ENCODE measurements at places on chromosomes 1 and 21.

DNA sequence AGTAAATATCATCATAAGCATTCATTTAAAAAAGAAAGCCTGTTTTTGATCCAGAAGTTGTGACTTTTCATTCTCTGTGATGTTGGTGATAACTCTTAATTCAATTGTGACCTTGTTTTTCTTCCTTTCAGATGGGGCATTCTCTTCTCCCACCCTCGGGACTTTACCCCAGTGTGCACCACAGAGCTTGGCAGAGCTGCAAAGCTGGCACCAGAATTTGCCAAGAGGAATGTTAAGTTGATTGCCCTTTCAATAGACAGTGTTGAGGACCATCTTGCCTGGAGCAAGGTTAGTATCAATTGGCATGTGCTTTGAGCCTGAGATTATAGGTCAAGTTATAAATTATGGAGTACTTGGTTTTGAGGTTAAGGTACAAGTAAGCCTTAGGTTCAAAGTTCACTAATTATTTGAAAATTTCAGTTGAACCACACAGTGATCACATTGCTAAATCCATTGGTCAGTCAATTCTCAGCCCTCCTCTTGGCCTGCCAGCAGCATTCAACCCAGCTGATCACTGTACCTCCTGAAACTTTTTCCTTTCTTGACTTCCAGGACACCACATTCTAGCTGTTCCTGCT lies 4.1 kb downstream of the PRDX6 start:
- no peak for DNase-seq

DNA sequence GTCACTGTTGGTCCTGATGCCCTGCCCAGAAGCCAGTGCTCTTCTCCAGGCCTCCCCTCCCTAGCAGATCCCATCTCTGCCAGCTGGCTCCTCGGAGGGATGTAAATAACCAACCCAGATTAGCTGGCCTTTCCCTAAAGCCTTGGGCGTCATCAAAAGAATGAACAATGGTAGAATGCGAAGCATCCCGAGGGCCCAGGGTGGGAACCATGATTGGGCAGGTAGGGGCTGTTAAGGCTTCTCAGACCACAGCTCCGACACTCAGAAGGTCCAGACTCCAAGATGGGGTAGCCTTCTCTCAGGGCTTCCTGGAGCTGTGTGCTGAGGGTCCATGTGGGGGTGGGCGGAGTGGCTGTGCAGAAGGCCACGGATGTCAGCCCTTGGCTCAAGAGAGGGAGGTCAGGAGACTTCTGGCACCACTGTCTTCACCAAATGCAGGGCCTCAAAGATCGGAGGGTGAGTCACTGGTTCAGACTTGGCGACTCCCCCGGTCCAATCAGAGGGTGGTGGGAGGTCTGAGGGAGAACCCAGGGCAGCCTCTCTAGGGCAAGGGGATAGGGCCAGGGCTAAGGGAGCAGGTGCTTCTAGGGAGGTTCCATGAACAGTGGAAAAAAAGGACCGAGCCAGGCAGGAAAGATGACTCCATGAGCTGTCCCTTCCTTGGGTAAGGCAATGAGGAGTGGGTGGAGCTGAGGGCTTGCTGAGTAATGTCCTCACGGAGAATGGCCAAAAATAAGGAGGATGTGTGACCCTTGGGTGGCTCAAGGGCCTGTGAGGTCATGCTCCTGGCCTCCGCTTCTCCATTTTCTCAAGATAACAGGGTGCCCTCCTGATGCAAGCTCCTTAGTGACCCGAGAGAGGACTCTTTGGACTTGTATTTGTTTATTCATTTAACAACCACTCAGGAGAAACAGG lies 58.4 kb upstream of the EPS8L3 start:
- no peak for DNase-seq

DNA sequence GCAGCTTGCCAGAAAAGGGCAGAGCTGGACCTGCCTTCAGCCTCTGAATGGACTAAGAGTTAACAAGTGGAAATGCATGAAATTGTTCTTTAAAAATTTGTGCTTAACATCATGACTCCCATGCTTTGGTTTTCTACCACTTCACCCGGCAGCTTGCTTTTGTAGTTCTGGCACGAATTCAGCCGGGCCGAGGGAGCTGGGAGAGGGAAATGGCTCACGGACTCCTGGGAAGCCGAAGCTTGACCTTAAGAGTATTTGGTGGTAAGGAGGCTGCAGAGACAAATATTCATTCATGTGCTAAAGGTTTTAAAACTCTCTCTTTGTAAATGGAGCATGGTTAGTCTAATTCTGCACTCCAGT lies 17.2 kb upstream of the GFI1 start:
- no peak for DNase-seq

DNA sequence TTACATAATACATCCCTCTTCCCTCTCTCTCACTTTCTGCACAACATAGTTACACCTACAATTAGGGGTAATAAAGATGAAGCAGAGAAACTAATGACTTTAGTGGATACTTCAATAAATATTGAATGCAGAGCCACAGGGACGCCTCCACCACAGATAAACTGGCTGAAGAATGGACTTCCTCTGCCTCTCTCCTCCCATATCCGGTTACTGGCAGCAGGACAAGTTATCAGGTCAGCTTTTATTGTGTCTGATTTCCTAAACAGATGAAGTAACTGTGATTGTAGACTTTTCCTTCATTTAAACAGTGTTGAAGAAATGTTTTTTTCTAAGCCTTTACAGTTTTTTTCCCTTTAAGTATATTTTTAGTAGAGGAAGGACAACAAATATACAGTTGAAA lies 281.6 kb downstream of the TPR start:
- no peak for DNase-seq

- no peak for DNase-seq
Measured at GRCh38 chr1:11483581-11484320, 4.8 kb downstream of the DISP3 start.

GRCh38 chr1:188949701-188950100 lies 1528.0 kb downstream of the BRINP3 start:
- no peak for DNase-seq

DNA sequence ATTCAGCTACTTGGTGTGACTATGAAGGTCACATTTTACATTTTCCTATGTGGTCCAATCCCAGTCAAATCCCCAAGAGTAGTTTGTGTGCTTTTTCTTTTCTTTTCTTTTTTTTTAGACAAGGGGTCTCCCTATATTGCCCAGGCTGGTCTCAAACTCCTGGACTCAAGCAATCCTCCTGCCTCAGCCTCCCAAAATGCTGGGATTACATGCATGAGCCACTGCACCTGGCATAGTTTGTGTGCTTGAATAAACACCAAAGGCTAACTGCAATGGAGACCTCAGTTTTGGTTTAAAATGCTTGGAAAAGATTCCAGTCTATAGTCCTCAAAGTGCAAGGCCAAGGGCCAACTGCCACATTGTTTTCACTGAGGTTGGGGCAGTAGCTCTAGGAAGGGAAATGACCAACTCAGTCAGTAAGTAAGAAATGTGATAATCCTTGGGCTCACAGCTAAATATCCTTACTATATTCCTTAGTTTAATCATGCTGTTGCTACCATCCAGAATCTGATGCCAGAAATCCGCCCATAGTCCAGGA lies 38.6 kb downstream of the EIF2B3 start:
- no peak for DNase-seq

- no peak for DNase-seq
Measured at GRCh38 chr1:234957330-234958065, 171.1 kb downstream of the TOMM20 start.

DNA sequence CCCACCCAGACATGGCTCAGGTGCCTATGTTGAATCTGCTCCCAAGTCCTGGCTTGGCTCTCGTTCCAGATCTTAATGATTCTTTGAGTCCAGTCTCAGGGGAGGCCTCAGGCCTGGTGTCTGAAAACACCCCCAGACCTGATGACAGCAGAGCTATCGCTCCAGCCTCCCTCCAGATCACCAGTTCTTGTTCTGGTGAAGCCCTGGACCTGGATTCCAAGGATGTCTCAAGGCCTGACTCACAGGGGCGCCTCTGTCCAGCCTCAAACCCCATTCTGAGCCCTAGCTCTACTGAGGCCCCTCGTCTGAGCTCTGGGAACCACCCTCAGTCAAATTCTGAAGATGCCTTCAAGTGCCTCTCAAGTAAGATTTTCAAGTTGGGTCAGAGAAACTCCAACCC lies 11.4 kb downstream of the MROH7 start:
- DNase-seq = no peak

DNA sequence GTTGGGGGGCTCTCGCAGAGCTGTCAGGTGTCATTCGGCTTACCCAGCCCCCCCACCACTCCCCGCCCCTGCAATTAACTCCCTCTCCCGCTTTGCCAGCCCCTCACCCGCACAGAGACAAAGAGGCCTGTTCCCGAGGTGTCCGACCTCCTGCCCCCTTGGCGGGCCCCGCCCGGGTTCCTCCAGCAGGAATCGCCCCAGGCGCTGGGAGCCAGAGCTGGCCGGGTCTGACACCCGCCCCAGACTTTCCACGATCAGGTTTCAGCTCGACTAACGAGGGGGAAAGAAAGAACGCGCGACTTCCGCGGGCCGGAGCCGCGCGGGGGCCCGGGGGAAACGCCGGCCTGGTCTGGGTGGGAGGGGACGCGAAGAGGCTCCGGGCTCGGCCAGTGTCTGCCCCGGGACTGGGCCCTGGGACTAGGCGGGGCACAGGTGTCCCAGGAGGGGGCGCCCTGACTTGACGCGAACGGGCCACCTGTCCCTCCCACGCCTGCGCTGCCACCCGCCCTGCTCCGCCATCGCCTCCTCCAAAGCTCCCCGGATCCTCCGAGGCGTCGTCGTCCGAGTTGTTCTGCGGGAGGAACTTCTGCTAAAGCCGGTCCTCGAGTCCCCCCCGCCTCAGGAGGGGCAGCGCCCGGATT lies 36.4 kb upstream of the HHAT start:
- peak; percentile 26 for DNase-seq

GRCh38 chr1:162229549-162229948 lies 147.1 kb downstream of the SPATA46 start:
- DNase-seq = no peak

- no peak for DNase-seq
Measured at GRCh38 chr1:38004284-38005108, 818 bp downstream of the FHL3 start.

- DNase-seq = no peak
Measured at GRCh38 chr1:7149080-7149838, 364.0 kb downstream of the CAMTA1 start.

DNA sequence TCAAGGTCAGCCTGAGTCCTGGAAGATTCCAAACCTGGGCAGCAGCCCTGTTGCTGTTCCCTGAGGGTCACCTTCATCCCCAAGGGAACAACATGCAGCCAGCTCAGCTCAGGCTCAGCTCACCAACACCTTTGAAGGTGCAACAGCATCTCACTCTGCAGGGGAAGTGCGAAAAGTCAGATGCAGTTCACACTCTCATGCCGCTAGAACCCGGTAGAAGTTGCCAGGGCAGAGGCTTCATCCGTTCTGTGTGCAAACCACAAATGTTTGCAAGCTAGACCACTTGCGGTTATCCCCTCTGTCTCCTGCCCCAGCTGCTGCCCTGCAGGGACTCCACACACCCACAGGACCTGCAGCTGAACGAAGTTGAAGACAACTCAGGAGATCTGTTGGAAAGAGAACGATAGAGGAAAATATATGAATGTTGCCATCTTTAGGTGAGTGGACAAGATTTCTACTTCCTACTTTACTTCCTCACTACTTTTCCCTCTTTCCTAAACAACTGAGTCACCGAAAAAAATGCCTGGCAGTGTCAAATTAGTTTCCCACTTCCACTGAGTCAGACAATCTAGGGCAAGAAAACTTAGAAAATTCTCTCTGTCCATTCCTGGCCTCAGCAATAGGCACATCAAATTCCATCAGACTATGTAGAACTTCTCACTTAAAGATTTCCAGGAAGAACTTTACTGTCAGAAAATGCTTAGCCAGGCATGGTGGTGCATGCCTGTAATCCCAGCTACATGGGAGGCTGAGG lies 1.8 kb upstream of the FCRL6 start:
- DNase-seq = no peak

GRCh38 chr1:110829955-110830553 lies 42.9 kb upstream of the CD53 start:
- DNase-seq = no peak

DNA sequence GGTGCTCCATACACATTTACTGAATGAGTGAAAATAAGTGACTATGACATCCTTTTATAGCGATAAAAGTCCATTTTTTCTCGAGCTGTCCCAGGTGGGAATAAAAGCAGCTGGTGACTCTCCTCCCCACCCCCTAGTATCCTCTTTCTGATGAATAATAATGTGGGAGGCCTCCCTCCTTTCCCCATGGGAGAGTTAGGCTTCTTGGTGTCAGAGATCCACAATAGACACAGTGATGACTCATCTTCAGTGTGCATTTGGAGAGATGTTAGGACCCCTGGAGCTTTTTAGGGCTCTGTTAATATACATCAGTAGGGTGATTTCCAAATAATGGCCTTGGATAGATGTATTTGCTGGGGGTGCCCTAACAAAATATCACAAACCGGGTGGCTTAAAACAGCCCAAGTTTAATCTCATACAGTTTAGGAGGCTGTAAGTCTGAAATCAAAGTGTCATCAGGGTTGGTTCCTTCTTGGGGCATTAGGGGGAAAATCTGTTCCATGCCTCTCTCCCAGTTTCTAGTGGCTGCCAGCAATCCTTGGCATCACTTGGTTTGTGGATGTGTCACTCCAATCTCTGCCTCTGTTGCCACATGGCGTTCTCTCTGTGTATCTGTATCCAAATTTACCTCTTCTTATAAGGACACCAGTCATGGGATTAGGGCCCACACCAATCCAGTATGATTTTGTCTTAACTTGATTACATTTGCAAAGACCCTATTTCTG lies 4.4 kb upstream of the PHC2 start:
- no peak for DNase-seq

GRCh38 chr21:15190837-15191236 lies 126.0 kb upstream of the NRIP1 start:
- no peak for DNase-seq

GRCh38 chr1:36174713-36175112 lies 18.8 kb downstream of the MAP7D1 start:
- DNase-seq = no peak

DNA sequence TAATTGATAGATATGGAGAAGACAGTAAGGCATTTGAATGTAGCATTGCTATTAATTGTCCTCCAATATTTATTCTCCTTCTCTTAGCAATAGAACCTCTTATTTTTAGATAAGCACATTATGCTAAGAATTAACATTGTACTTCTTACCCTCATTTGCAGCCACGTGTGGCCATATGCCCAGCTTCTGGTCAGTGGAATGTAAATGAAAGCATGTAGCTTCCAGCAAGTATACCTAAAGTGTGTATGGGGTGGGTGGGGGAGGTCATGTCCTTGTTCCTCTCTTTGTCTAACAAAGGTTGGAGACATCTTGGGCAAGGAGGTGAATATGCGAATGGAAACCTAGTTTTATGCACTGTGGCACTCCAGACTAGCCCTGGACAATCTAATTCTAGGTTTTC lies 133.6 kb upstream of the HMCN1 start:
- DNase-seq = no peak

GRCh38 chr1:2345297-2346075 lies 45.9 kb downstream of the MORN1 start:
- DNase-seq = no peak

DNA sequence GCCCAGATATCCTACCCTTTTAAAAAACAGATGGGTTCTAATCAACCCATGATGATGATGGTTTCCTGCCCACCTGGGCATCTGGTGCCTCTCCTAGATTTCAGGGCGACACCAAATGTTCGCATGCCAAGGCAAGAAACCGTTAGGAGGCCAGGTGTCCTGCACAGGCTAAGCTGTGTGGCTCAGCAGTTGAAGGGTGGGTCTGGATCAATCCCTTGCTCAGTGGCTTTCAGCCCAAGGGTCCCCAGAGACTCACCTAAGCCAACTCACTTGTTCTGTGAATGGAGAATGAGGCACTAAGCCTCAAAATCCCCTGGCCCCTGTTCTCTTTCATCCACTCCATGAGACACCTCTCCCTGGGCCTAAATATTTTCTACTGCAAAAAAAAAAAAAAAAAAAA lies 169.1 kb upstream of the EDN2 start:
- no peak for DNase-seq

All from stimulated activated CD4-positive, alpha-beta T cell treated with anti-CD3 and anti-CD28 coated beads, Interleukin-12 subunit alpha, Interleukin-12 subunit beta, amount 100 ng/mL, for 48 hours (primary cell).